ENCODE measurements at places on chromosomes 4 and X.

- no peak for DNase-seq
Observed at GRCh38 chrX:106987488-106987887, 12.5 kb downstream of the MORC4 start.

DNA sequence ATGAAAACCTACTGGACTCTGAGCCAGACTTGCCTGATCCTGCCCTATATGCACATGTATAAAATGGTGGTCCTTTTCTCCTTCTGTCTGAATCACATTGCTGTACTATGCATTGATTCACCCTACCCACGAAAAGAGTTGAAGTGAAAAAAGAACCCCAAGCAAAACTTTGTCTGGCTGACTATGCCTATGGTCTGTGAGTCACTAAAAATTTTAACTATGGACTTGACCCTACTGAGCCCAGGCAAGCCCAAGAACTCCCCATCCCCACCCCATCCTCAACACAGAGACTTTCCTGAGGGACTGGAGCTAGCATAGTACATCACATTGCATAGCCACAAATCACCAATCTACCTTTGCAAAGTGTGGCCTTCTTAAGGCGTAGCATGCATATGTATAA, 116.6 kb upstream of the TENM3 start:
- no peak for DNase-seq

DNA sequence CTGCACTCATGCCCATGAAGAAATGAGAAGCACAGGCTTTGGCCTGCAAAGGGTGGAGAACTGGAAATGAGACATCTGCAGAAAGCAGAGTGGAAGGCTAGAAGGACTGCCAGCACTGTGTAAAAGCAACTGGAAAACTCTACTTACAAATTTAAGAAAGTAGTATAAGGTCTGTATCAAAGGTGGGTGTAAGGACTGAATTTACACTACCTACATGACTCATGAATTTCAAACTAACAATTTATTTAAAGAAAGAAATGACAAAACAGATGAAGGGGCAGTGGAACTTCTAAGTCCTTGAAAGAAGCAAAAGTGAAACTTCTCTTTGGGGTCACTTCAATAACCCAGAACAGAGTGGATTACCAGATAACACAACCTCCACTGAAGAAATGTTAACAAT, 71.2 kb downstream of the SLC10A7 start:
- no peak for DNase-seq

DNA sequence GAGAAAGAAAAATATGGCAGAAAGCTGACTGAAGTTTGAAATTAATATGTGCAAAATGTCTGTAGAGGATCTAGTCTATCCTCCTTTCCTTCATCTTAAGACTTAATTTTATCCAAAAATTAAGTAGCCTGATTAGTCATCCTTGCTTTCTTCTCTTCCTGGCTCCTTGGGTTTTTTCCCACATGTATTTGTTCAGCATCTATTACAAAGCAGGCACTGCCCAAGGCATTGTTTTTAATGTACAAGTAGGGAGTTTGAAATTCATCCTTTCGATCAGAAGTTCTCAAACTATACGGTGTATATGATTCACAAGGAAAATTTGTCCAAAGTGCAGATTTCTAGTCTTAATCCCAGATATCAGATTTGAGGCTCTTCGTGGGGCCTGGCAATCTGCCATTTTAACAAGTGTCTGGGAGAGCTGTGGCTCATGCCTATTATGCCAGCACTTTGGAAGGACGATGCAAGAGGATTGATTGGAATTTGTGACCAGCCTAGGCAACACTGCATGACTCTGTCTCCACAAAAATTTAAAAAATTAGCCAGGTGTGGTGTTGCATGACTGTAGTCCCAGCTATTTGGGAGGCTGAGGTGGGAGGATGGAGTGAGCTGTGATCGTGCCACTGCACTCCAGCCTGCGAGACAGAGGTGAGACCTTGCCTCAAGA, 19.4 kb upstream of the YTHDC1 start:
- DNase-seq = no peak

DNA sequence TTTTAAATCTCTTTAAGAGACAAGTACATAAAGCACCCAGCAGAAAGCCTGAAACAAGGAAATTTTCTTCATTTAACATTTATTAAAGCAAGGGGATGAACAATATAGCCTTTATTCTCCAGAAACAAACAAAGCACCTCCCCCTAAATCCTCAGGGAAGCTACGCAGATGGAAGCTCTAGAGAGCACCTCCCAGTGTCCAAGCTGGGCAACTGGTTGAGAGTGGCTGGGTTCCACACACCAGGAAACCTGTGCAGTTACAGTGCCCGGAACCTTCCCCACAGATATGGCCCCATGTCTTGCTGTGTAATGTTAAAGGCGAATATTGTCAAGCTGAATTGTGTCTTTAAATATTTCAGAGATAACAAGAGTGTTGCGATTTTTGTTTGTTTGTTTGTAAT, 8.9 kb upstream of the TRIML1 start:
- DNase-seq = no peak

- DNase-seq = no peak
Observed at GRCh38 chr4:18422685-18423084, 401.1 kb upstream of the LCORL start.

- no peak for DNase-seq
Observed at GRCh38 chrX:2679534-2680485, 11.3 kb upstream of the CD99 start.

DNA sequence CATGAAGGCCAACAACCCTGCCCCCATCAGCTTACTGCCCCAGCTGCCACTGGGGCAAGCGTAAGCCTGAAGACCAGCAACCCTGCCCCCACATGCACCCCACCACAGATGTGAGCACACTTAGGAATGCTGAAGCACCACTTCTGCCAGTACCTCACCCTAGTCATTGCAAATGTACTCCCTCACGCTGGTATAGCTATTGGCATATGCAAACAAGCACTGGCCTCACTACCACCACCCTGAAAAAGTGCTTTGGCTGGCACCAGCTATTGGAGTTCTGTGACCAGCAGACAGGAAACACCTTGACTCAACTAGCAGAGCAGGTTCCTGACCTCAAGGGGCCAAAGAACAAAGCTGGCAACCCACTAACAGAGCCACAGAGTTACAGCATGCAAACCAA, 534.4 kb upstream of the POU3F4 start:
- no peak for DNase-seq

- no peak for DNase-seq
Observed at GRCh38 chr4:137203601-137204000, 328.7 kb downstream of the PCDH18 start.

GRCh38 chrX:104172788-104173187, 6.5 kb downstream of the FAM199X start:
- no peak for DNase-seq

DNA sequence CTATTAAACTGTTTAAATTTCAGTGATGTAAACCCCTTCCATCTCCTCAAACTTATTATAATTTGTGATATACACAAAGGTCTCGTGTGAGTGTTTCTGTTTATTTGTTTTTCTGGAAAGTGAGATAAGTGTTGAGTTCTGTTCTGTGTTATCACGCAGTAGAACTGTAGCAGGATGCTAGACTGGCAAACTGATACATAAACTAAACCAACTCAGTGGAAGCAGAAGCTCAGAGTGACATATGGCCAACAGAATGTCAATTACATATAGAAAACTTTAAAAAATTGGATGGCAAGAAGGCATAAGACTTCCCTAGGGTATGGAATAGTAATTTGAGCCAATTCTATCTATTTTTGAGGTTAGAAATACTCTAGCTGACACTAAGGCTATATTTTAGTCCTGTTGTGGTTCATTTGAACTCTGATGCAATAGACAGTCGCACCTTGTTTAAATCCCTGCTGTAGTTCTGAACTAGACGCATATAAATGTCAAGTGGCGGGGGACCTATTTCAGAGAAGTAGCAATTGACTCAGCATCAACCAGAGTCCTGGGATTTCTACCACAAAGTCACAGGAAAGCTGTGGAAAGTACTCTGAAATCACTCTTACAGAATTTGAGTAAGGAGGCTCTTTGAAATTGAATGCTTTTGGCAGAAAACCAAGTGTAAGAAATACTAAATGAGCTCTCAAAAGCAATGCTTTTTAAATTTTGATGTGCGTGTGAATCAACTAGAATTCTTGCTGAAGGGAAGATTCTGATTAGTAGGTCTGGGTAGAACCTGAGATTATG, 294.4 kb downstream of the INPP4B start:
- no peak for DNase-seq

GRCh38 chr4:143559757-143560147, 46.2 kb downstream of the SMARCA5 start:
- no peak for DNase-seq

DNA sequence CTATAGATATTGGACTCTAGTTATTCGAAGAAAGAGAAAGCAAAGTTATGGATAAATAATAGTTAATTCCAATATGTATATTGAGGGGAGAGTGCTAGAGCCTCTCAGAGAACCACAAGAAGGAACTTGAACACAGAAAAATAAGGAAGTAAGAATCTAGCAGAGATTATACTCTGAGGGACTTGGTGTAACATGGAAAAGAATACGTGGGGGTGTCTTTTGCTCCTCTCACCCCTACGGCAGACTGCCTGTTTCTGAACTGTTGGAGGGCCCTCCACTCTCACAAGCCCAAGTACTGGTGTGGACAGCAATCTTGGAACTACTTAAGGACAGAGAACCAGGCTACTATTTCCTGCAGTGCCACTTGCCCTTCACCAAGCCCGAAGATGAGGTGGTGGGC, 1174.4 kb upstream of the PCDH10 start:
- no peak for DNase-seq

DNA sequence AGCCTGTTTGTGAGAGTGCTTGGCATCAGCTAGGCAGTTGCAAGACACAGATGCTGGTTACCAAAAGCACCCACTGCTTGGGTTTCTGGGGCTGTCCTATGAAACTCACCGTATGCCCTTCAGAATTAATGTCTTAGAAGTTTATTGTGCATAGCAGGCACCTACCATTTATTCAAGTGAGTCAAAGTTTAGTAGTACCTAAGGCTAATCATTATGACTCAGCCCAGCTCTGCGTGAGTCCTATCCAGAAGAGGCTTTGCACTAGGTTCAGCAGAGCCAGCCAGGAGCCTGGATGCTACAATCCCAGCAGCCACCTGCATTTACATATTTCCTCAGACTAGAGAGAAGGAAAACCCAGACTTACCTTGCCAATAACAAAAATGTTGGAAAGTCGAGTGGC, 4.2 kb downstream of the RPS4X start:
- no peak for DNase-seq

GRCh38 chrX:56728752-56729151, 291 bp upstream of the NBDY start:
- DNase-seq = no peak

DNA sequence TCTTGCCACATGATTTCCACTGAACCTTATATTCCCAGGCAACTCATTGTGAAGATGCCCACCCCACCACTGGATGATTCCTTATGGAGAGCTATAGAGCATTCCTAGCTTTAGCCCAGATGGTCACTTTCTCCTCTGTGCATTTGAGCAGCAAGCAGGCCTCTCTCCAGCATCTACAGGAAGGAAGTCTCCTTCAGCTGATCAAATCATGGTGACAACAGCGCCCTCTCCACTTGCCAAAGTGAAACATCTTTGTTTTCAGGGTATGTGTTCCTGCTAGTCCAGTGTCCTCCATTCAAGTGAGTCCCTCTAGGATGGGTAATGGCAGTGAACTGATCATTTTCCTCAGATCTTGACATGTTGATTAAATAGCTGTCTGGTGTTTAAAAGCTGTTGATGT, 10.9 kb upstream of the SYTL5 start:
- DNase-seq = no peak

DNA sequence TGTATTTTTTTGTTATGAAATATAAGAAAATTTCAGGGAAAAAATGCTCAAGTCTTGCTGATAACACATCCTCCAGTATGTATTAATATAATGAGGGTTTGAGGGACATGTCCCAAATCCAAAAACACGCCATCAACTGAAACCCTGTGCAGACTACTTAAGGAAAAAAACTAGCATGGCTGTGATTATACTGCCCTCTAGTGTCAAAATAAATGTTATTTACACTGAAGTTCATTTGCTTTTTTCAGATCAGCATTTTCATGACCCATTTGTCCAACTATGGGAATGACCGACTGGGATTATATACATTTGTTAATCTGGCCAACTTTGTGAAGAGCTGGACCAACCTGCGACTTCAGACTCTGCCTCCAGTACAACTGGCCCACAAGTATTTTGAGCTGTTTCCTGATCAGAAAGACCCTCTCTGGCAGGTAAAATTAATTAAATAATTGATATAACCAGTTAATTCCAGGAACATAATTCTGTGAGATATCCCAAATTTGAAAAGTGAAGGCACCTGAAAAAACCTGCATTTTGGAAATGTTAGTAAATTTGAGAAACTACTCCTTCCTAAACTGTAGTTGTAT, 128.5 kb downstream of the PRSS12 start:
- no peak for DNase-seq

- no peak for DNase-seq
Observed at GRCh38 chr4:150252741-150253140, 174.5 kb downstream of the DCLK2 start.

DNA sequence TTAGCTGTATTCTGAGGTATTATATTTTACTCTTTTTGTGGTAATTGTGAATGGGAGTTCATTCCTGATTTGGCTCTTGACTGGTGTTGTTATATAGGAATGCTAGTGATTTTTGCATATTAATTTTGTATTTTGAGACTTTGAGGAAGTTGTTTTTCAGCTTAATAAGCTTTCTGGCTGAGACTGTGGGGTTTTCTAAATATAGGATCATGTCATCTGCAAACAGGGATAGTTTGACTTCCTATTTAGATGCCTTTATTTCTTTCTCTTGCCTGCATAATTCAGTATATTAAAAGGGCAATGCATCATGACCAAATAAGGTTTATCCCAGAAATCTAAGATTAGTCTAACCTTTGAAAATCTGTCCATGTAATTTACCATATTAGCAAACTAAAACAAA, 44.7 kb upstream of the EPGN start:
- DNase-seq = no peak

DNA sequence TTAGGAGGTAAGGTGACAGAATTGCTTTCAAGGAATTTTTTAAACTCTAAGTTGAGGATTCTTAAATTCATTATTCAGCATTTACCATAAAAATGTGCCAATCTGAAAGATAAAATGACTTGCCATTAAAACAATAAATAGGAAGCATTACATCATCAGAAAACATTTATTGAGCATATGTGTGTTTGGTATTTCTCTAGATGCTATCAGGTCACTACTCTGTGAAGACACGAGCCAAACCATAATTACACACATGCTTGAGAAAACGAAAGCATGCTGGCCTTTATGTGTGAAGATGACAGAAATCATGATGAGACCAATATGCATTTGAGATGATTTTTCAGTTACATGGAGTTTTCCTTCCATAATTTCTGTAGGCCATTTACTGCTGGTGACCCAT, 12.3 kb upstream of the IL21 start:
- no peak for DNase-seq

DNA sequence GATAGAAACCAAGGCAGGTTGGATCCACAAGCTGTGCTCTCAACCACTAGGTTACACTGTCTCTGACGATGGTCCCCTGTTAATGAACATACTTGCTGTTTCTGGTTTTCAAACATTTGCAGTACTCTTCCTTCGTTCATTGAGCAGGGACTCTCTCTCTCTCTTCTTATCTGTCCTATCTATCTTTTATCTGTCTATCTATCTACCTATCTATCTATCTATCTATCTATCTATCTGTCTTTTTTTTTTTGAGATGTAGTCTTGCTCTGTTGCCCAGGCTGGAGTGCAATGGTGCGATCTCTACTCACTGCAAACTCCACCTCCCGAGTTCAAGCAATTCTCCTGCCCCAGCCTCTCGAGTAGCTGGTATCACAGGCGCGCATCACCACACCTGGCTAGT, 9.4 kb upstream of the CT47C1 start:
- no peak for DNase-seq

Measured in dorsolateral prefrontal cortex (tissue), 122 donors.